Activated T-helper 1 cell treated with anti-CD3 and anti-CD28 coated beads, Interleukin-2, amount 50 U/mL, for 16 hours (primary cell): ENCODE measurements at places on chromosomes 1 and 21.

- no peak for DNase-seq
These were observed 125.2 kb upstream of the ZBTB40 start for GRCh38 chr1:22326372-22326915.

DNA sequence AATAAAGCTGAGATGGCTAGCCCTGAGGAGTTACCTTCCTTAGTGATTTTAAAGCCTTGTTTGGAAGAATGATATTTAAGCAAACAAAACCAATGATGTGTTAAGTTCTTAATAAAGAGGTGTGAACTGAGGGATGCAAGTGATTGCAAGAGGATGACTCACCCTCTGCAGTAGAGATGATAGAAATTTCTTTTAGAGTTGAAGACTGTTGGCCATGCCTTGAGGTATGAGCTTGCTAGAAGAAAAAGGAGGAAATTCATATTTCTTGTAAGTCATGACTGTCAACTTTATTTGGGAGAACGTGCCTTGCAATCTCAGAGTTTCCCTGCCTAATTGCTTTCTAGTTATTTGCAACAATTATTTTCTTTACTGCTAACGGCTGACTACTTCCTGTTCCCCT lies 94.7 kb downstream of the PLA2G4A start:
- no peak for DNase-seq

DNA sequence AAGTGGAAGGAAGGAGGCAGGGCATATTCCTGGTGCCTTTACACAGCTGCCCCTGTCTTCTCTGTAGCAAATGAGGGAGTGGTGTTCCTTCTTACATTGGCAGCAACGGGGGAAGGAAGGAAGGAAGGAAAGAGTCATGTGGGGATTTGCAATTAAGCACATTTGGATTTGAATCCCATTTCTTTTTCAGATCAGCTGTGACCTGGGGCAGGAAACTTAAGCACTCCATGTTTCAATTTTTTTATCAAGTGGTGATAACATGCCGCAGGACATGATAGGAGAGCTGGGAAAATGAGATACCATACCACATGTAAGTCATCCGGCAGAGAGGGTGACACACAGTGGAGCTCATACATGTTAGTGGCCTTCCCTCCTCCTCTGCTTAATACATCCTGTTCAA lies 186.8 kb downstream of the APP start:
- no peak for DNase-seq

GRCh38 chr1:69126796-69127195 lies 440.9 kb upstream of the LRRC7 start:
- DNase-seq = no peak

DNA sequence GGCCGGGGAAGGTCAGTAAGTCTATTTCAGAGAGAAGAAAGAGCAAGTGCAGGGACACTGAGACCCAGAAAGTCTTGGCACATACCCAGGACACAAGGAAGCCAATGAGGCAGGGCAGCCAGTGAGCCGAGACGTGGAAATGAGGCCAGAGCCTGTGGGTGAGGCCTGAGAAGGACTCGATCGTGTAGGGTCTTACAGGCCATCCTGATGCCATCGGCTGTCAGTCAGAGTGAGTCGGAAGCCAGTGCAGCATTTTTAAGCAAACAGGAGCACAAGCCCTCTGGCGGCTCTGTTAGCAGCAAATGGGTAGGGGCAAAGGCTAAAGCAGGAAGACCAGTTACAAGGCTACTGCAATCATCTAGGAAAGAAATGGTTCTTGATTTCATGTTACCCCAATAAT lies 6.1 kb upstream of the GJB3 start:
- no peak for DNase-seq

- DNase-seq = no peak
These were observed 3.0 kb downstream of the ARHGAP30 start for GRCh38 chr1:161066694-161067093.

DNA sequence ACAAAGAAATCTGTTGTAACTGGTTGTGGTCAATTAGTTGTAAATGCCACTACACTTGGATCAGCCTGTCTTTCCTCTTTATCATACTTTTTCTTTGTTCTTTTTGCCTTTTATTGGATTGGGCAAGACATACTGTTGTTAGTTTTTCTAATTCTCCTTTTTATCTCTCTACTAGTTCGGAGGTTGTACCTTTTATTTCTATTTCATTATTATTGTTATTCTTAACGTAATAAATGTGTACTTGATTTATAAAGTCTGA lies 59.2 kb downstream of the IVNS1ABP start:
- no peak for DNase-seq

- DNase-seq = no peak
These were observed 11.3 kb downstream of the UBE2G2 start for GRCh38 chr21:44790368-44790767.

- no peak for DNase-seq
These were observed 3.1 kb upstream of the SHISA4 start for GRCh38 chr1:201885531-201886075.
